ENCODE measurements at places on chromosomes 2 and 18.
A peak's percentile ranks its signal among the peaks of the same experiment; 100 is the strongest.

DNA sequence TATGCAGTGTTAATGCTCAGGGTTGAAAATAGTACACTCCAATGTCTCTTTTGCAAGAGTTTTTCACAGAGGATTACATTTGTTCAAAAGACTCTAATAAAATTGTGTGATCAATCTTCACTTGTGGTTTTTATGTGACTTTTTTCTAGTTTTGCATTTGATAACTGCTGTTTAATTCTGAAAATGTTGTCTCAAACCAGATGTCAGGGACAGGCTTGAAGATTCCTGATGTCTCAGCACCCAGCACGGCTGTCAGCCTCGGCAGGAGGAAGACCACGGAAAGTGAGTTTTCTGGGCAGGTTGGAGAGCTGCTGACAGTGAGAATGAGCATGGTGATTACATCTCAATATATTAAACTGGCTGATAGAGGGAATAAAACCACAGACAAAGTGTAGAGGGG, 9.1 kb downstream of the SOX11 start:
- H3K36me3 ChIP-seq, result no peaks in the 10 kb centered on the region
- no peak overlapping the region for H3K4me3 ChIP-seq
- H3K27me3 ChIP-seq, result peaks cover 25% of the 10 kb centered on the region
- no peak for DNase-seq
- no peak overlapping the region for H3K27ac ChIP-seq

DNA sequence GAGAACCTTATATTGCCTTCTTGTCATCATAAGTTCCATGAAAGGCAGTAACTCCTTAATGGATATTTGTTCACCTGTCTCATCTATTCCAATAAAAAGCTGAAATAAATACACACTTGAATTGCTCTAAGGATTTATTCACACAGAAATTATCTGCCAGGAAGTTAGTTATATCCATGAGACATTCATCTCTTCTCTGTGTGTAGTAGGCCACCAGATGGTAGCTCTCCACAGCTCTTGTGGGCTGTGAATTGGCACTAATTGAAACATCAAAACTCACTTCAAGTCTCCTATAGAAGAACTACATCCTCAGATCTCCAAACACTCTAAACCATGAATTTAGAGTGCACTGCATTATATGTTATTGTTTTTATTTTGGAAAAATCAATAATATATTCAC, 189.6 kb downstream of the DSC3 start:
- no peak for DNase-seq
- H3K27ac ChIP-seq, result no peak overlapping the region
- H3K4me3 ChIP-seq, result no peak overlapping the region
- no peaks in the 10 kb centered on the region for H3K36me3 ChIP-seq

- DNase-seq, result no peak
- H3K4me3 ChIP-seq, result no peak overlapping the region
- H3K36me3 ChIP-seq, result peaks cover 2% of the 10 kb centered on the region
- H3K4me1 ChIP-seq, result peaks cover 9% of the 10 kb centered on the region
- no peak overlapping the region for H3K27ac ChIP-seq
These were observed 7.9 kb upstream of the INHBB start for GRCh38 chr2:120338015-120338414.

DNA sequence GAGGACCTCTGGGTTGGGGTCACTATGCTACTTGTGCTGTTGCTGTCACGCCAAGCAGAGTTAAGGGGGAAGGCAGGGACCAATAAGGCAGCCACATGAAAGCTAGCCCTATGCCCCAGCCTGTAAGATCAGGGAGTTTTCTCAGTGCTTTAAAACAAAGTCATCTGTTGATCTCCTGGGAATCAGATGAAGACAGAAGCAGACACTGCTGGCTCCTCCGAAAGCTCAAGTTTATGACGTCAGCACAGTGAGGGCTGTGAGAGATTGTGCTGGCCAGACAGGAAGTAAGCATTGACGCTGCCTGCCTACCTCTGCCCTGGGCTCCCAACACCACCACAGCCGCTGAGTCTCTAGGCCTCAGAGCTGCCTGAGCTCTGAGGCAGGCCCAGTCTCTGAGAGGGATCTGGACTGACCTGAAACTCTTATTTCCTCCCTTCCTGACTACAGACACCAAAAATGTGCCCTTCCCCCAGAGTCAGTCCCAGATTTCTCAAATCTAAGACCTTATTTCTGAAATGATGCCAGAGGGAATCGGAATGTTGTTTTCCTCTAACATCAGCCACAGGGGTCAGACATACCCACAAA, 118.1 kb upstream of the EPAS1 start:
- peaks cover 30% of the 10 kb centered on the region for H3K4me1 ChIP-seq
- no peak for DNase-seq
- peak overlapping the region; percentile 88 for H3K27ac ChIP-seq
- peaks cover 3% of the 10 kb centered on the region for H3K36me3 ChIP-seq

- peaks cover 5% of the 10 kb centered on the region for H3K4me1 ChIP-seq
- H3K4me3 ChIP-seq, result no peak overlapping the region
- no peak overlapping the region for H3K27ac ChIP-seq
- no peaks in the 10 kb centered on the region for H3K36me3 ChIP-seq
- H3K27me3 ChIP-seq, result peaks cover 31% of the 10 kb centered on the region
- DNase-seq, result no peak
These were observed 18.9 kb upstream of the MAL start for GRCh38 chr2:95006588-95006987.

GRCh38 chr2:195458936-195459335, 198.1 kb upstream of the SLC39A10 start:
- no peaks in the 10 kb centered on the region for H3K27me3 ChIP-seq
- H3K36me3 ChIP-seq, result no peaks in the 10 kb centered on the region
- H3K4me3 ChIP-seq, result no peak overlapping the region
- no peak for DNase-seq
- no peak overlapping the region for H3K27ac ChIP-seq

DNA sequence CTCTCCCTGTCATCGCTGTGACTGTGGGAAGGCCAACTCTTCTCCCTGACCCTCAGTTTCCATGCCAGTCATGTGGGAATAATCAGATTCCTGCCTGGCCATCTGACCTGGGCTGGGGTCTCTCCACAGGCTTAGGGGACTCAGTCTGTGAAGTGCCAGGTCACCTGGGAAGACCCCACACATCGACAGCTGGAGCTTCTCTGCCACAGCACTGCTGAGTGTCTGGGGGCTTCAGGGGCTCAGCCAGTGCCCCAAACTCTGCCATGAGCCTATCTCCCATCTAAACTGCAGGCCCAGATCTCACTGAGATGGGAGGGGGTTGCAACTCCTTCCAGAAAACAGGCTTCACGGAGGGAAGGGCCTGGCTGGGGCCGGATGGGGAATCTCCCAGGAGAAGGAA, 42.0 kb upstream of the OTOS start:
- no peak overlapping the region for H3K27ac ChIP-seq
- no peaks in the 10 kb centered on the region for H3K4me1 ChIP-seq
- no peak overlapping the region for H3K4me3 ChIP-seq
- DNase-seq, result no peak
- H3K27me3 ChIP-seq, result peaks cover 65% of the 10 kb centered on the region
- no peaks in the 10 kb centered on the region for H3K36me3 ChIP-seq

DNA sequence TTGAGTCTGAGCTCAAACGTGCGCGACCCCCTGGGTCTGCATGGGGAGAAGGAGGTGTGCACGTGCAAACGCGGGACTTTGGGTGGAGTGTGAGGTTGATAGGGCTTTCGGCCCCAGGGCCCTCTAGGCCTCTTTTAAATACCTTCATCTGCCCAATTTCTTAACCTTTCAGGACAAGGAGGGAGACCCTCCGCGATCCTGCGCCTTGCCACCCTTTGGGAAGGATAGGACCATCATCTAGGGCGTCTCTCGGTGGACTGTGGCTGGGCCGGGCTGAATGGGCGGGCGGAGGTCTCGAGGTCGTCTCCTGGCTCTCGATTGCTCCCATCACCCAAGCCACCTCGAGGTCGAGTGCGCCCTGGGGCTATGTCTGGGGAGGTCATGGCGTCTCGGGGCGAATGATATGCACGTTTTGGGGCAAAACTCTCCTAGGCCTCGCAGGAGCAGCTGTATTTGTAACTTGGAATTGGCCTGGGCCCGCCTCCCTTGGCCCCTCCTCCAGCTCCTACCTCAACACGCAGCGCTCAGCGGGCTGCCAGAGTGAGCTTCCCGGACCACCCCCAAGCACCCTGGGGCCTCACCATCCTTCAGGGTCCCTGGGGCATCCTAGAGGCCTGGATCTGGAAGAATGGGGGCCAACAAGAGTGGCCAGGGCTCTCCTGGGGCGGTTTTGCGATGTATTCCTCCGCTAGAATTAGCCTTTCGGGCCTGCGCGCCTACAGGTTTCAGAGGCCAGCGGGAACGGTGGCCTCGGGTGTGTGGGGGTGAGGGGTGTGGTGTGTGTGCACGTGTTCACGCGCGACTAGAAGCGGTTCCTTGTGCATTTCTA, 8.7 kb upstream of the SIX3 start:
- no peak overlapping the region for H3K27ac ChIP-seq
- H3K4me3 ChIP-seq, result no peak overlapping the region
- H3K4me1 ChIP-seq, result no peaks in the 10 kb centered on the region
- no peak for DNase-seq
- peaks cover 87% of the 10 kb centered on the region for H3K27me3 ChIP-seq

DNA sequence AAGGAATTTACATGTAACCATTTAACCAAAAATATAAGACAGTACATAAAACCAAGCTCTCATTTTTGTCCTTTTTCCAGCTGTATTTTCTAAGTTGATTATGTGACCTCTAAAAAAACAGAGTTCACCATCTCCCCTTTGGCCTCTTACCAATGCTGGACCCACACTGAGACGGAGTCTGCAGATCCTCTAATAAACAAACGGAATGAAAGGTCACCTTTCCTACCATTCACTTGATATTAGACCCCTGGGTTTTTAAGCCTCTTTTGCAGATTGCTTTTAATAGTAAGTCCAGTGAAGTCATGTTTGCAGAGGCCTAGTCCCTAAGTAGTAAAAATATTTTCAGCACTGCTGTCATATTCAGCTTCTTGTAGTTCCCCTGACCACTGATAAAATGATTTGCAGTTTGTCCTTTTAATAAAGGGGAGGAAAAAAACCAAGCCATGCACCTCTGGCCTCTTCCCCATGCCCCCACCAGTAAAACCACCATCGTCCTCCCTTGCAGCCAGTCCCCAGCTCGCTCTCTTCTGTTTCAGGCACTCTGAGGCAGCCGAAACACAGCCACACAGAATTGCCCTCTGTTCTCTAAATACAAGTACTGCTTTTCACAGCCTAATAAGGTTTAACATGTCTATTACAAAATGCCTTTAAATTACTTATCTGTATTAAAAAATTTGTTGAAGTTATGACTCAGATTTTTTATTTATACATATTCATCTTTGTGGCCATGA, 427.5 kb downstream of the PARD3B start:
- peaks cover 6% of the 10 kb centered on the region for H3K4me1 ChIP-seq
- no peak overlapping the region for H3K4me3 ChIP-seq
- no peaks in the 10 kb centered on the region for H3K27me3 ChIP-seq
- no peaks in the 10 kb centered on the region for H3K36me3 ChIP-seq

DNA sequence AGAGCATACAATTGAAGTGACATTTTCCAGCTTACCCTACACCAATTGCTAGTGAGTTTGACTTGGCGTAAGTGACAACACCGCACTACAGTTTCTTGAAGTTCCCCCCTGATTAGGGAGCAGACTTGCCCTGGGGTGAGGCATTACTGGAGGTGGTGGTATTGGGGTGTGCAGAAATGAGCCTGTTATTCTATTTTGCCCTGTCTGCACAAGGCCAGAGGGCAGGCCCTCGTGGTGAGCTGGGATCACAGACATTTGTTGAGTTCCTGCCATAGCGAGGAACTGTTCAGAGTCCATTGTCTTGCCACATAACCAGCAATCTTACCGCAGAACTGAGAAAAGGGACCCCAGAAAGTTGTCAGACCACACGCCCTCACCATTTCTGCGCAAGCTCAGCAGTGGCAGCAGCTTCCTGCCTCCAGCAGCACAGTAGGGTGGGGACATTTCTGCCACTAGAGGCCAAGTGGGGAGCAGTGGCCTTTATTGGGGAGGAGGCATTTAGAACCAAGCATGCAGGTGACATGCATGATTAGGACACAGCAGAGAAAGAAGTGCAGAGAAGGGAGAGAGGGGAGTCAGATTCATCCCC, 103.6 kb upstream of the BCL2L11 start:
- peaks cover 17% of the 10 kb centered on the region for H3K4me1 ChIP-seq
- H3K27me3 ChIP-seq, result no peaks in the 10 kb centered on the region
- no peak overlapping the region for H3K27ac ChIP-seq
- no peak for DNase-seq
- H3K4me3 ChIP-seq, result no peak overlapping the region

GRCh38 chr18:55266981-55267380, 307.7 kb upstream of the CCDC68 start:
- H3K27ac ChIP-seq, result no peak overlapping the region
- no peak overlapping the region for H3K4me3 ChIP-seq
- H3K4me1 ChIP-seq, result no peaks in the 10 kb centered on the region
- no peak for DNase-seq
- peaks cover 3% of the 10 kb centered on the region for H3K36me3 ChIP-seq

- no peaks in the 10 kb centered on the region for H3K27me3 ChIP-seq
- peak overlapping the region; percentile 46 for H3K4me3 ChIP-seq
- peaks cover 2% of the 10 kb centered on the region for H3K36me3 ChIP-seq
- peak; percentile 38 for DNase-seq
- H3K27ac ChIP-seq, result no peak overlapping the region
These were observed 117.3 kb downstream of the LPIN1 start for GRCh38 chr2:11863513-11864328.

DNA sequence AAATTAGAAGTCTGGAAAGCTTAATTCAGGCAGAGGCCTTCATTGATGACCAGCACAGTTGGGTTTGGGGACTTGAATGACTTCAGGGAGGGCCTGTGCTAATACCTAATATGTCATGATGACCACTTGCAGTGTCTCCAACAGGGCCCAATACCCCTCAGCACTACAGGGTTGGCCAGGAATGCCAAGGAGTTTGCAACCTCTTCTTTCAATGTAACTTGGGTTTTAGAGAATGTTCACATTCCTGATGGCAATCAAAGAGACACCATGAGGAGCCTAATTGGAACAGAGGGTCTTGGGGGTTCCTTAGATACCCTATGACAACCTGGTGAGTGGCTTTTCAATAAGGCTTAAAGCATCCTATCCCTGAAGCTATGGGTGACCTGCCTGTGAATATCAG, 52.4 kb upstream of the ST8SIA3 start:
- no peak for DNase-seq
- H3K36me3 ChIP-seq, result no peaks in the 10 kb centered on the region
- no peak overlapping the region for H3K27ac ChIP-seq

DNA sequence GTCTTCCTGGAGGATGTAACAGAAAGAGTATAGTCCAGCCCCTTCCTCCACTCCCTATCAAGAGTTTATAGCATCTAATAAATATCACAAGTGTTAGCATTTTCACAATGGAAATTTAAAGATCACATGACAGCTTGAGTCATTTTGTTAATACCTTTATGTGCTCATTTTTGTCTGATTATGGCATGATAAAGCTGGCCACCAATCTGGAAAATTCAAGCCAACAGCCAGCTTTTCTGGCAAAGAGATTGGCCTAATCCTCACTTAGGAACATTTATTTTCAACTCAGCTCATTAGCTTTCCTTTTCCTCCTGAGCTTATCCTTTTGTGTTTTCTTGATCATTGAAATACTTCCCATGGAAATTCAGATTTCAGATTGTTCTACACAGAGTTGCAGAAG, 262.9 kb upstream of the RBMS1 start:
- DNase-seq, result no peak
- H3K27me3 ChIP-seq, result peaks cover 30% of the 10 kb centered on the region
- no peaks in the 10 kb centered on the region for H3K4me1 ChIP-seq
- H3K4me3 ChIP-seq, result no peak overlapping the region
